ENCODE measurements at places on chromosomes 1 and 21.

DNA sequence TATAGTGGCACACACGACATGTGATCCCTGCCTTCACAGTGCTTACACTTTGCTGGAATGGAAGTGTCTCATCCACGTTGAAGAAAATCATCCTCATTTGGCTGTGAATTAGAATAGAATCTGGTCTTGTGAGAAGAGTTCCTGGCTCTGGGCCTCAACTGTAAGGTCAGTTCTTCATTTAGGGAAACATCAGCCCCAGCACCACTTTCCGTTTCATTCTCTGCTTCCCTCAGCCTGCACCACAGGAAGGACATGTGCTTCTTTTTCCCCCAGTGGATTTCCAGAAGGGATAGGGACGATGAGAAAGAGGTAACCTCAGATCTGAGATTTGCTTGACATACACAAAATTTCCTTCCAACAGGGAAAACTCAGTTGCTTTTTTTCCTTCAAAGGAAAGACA is 3.7 kb upstream of the ALX3 start:
- DNase-seq: no peak

DNA sequence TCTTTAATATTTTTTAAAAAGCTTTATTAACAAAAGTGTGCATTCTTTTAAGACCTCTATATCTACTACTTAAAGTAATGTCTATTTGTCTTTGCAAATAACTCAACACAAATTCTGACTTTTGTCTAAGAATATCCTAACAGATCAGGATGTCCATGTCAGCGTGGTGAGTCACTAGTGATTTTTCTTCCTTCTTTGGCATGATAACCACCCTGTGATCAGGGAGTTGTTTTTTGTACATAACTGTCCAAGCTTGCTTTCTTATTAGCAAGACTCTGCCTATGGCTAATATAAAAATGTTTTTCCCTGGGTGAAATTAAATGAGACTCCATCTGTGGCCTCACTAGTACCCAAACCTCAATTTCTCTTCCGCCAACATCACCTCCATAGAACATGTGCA is 688.9 kb upstream of the ADGRL2 start:
- no peak for DNase-seq

- no peak for DNase-seq
Observed at GRCh38 chr1:227734546-227734855, 601 bp downstream of the JMJD4 start.

- DNase-seq: no peak
Observed at GRCh38 chr1:243354511-243355153, 98.8 kb downstream of the SDCCAG8 start.

DNA sequence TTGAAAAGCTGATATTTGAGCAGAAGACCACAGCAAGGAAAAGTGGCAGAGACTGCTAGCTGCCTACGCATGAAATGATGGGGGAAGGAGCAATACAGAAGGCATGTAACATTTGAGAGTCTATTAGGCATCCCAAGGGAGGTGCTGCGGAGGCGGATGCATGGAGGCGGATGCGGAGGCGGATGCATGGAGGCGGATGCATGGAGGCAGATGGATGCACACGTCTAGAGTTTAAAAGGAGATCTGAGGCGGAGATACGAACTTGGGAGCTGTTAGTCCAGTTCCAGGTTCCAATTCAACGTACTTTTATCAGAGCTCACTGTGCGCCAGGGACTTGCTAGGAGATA is 744 bp upstream of the DDX20 start:
- peak; percentile 68 for DNase-seq

- no peak for DNase-seq
Observed at GRCh38 chr21:31553926-31554325, 105.6 kb upstream of the SOD1 start.

DNA sequence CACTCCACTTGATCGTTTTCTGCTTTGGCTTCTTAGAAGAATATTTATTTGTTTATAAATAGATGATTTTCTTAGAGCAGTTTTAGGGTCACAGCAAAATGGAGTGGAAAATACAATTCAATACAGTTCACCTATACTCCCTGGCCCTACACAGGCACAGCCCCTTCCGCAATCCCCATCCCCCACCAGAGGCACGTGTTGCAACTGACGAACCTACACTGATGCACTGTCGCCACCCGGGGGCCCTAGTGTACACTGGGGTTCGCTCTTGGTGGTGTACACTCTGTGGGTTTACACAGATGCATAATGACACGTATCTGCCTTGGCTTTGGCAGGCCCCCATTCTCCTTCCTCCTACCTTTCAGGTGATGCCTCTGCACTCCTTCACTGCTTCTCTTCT is 8.0 kb downstream of the ECHDC2 start:
- no peak for DNase-seq

DNA sequence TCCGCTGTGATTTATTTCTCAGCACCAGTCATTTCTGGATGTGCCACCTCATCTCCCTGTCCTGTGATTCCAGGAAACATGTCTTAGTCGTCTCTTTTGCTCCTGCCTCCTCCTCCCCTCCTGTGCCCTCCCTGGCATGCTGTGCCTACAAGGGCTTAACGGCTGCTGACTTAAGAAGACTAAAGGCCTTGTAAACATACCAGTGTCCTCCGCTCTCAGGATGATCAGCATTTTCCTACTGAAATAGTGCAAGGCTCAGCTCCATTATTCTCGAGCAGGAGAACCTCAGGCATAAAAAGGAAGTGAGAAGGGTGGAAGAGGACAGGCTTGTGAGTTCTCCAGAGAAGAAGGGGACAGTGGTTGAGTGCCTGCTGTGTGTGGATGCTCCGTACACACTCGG is 61.6 kb upstream of the RUNX3 start:
- DNase-seq: no peak

- no peak for DNase-seq
Observed at GRCh38 chr21:14901482-14901958, 163.3 kb downstream of the NRIP1 start.

GRCh38 chr1:202283991-202284390 is 57.7 kb downstream of the UBE2T start:
- DNase-seq: no peak

DNA sequence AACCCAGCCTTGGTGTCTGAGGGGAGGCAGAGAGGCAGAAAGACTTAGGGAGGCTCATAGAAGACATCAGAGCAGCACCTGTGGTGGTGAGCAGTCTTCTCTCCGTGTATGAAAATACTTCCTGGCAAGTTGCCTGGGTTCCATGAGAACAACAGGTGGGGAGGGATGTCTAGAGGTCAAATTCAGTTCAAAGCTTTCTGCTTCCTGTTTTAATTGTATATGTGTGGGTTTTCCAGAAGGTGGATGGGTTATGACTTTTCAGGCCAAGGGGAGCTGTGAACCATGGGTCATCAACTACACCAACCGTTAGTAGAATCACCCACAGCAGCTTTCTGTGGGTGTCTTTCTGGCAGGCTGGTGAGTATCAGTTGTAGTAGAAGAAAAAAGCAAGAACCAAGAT is 4.1 kb upstream of the FCRL2 start:
- DNase-seq: no peak

- no peak for DNase-seq
Observed at GRCh38 chr1:220817907-220818306, 31.2 kb downstream of the MTARC1 start.

- no peak for DNase-seq
Observed at GRCh38 chr21:35257413-35257812, 208.3 kb upstream of the RUNX1 start.

DNA sequence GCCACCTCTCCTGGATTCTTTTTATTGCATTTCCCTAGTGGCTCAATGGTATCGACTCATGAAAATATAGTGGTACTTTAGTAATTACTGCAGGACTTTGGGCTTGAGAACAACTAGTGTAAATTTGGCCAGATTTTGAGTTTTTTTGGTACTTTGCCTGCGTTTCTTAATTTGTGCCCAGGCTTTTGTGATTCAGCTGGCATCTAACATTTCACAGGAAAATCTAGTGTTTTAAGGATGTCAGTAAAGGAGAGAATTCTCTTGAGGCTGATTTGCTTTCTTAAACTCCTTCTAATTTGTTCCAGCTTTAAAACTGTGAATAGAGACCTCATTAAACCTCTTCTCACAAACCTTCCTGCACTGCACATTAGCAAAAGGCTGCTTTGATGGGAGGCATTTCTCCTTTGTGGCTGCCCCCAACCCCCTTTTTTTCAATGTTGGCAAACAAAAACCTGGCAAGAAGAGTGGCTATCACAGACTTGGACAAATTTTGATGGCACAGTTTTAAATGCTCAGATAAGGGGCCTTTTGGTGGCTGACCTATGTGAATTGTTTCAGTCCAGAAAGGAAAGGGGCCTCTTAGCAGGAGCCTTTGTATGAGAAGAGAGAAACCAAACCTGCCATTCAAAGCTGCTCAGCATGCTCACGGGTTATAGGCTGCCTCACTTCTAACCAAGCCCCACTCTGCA is 113.4 kb upstream of the RAVER2 start:
- no peak for DNase-seq

DNA sequence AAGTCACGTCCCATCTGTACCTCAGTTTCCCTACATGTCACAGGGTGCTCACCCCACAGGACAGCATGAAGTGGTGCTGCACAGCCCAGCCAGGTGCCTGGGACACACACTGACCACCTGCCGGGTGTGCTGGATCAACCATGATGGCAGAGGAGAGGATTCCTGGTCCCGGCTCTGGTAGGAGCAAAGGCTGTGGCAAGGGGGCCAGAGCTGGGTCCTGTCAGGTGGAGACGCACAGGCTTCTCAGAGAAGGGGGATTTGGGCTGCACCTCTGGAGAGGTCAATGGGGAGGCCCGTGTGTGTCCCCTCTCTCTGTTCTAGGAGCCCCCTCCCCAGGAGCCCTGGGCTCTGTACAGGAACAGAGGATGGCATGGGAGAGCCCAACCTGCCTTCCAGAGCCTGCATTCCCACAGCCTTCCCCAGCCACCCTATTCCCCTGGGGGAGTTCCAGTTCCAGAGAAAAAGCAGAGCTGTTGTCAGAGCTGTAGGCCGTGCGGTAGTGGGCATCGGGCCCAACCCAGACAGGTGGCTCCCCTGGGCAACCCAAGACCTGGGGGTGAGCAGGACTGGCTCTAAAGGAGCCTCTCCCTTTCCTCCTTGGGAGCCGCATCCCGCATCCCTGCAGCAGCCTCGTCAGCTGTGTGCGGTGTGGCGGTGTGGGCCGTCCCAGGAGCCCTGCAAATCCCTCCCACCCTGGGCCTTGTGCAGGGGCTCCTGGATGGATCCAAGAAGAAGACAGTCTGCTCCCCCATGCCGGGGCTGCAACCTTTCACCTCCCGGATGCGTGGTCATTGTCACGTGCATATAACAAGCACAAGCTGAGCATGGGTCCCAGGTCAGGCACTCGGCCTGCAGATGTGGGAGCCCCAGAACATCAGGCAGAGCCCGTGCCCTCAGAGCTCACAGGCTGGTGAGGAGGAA is 2.9 kb upstream of the TFF3 start:
- no peak for DNase-seq

GRCh38 chr21:42846221-42846620 is 33.1 kb downstream of the WDR4 start:
- DNase-seq: no peak

- no peak for DNase-seq
Observed at GRCh38 chr1:179366093-179366800, 476 bp downstream of the AXDND1 start.

Data from HEK293T (cell line).